ENCODE measurements at places on chromosomes 2 and 18.

GRCh38 chr2:19787134-19787533, 114.6 kb downstream of the TTC32 start:
- no peak for DNase-seq

DNA sequence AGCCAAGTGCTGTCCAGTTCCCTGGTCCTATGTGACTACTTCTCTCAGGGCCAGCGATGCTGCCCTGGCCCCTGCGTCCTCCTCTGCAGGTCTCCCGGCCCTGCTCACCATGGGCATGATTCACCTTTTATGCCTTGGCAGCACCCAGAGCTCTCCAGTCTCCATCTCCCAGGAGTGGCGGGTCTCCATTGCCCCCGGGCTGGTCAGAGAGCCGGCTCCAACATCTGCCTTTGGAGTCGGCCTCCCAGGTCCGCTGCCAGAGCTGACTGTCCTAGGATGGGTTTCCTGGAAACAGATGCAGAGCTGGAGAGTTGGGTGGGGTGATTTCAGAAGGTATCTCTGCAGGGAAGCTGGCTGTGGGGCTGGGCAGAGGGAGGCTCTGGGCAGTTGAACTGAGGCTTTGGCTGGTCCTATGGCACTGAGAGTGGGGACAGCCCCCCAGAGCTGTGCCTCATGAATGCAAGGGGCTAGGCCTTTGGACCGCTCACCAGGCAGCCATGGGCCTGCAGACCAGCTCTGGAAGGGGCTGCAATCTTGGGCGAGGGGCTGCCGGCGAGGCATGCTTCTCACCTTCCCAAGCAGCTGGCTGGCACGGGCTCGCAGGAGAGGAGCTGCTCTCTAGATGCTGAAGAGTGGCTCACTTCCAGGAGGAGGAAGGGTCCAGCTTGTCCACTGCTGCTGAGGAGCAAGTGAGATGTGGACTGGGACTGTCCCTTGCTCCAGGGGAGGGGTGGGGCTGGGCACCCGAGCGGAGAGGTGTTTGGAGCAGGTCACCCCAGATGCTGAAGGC, 59.8 kb upstream of the HS6ST1 start:
- no peak for DNase-seq

- no peak for DNase-seq
Observed at GRCh38 chr18:14124689-14125088, 7.5 kb downstream of the ZNF519 start.

GRCh38 chr18:56285387-56286065, 352.9 kb downstream of the TXNL1 start:
- no peak for DNase-seq

All from CD8-positive, alpha-beta T cell (primary cell).